ENCODE measurements at places on chromosomes 16 and 17. TPM values are rescaled to one million over a fixed set of nuclear protein-coding genes. Genes with fewer than 3 reads are reported as not detected.

- DNase-seq, result no peak
- H3K4me3 ChIP-seq, result no peak overlapping the region
- no peaks in the 10 kb centered on the region for H3K36me3 ChIP-seq
- H3K4me1 ChIP-seq, result no peaks in the 10 kb centered on the region
- no peak overlapping the region for H3K27ac ChIP-seq
These were observed 501.1 kb upstream of the KIF2B start for GRCh38 chr17:53321651-53322050.

DNA sequence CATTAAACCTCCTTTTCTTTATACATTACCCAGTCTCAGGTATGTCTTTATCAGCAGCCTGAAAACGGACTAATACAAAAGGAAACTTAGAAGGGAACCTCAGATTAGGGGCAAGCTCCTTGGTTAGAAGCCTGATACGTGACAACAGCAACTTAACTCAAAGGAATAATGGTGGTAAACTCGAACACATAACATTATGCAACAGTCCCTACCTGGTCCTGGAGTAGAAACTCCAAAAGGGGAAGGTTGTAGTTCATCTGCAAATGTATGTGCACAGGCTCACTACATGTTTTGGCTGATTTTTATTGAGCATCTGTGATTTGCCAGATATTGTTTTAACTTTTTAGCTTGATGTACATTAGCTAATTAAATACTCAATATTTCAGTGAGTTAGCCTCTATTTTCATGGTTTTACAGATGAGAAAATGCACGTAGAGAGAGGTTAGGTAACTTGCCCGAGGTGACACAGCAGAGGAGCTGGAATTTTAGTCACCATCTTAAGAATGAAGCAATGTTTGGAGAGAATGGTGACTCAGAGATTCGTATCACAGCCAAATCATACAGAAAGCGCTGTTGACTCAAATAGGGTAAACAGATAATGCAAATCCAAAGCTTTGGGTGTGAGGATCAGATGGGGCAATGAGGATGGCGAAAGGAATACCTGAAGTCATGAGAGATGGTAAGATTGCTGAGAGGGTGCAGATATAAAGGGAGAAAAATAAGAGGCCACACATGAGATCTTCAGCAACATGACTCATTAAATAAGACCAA lies 194.9 kb upstream of the RBFOX1 start:
- DNase-seq, result no peak
- no peak overlapping the region for H3K4me3 ChIP-seq
- no peak overlapping the region for H3K27ac ChIP-seq
- no peaks in the 10 kb centered on the region for H3K4me1 ChIP-seq
- H3K36me3 ChIP-seq, result no peaks in the 10 kb centered on the region
- H3K27me3 ChIP-seq, result no peaks in the 10 kb centered on the region

- H3K36me3 ChIP-seq, result no peaks in the 10 kb centered on the region
- no peak overlapping the region for H3K4me3 ChIP-seq
- peaks cover 38% of the 10 kb centered on the region for H3K27me3 ChIP-seq
- H3K27ac ChIP-seq, result no peak overlapping the region
- DNase-seq, result no peak
- H3K4me1 ChIP-seq, result no peaks in the 10 kb centered on the region
These were observed 120.9 kb upstream of the LHX1 start for GRCh38 chr17:36816214-36816906.

- peaks cover 50% of the 10 kb centered on the region for H3K4me1 ChIP-seq
- H3K4me3 ChIP-seq, result peak overlapping the region; percentile 95
- no peak for DNase-seq
- no peaks in the 10 kb centered on the region for H3K27me3 ChIP-seq
- H3K36me3 ChIP-seq, result peaks cover 49% of the 10 kb centered on the region
- H3K27ac ChIP-seq, result peak overlapping the region; percentile 82
These were observed 1.9 kb downstream of the GNA13 start for GRCh38 chr17:65054602-65055001.

GRCh38 chr16:11423315-11424117 lies 78.3 kb downstream of the RMI2 start:
- H3K27ac ChIP-seq, result peak overlapping the region; percentile 45
- no peak for DNase-seq
- no peaks in the 10 kb centered on the region for H3K27me3 ChIP-seq
- H3K36me3 ChIP-seq, result no peaks in the 10 kb centered on the region

- no peak overlapping the region for H3K4me3 ChIP-seq
- H3K27ac ChIP-seq, result no peak overlapping the region
- no peaks in the 10 kb centered on the region for H3K36me3 ChIP-seq
- no peak for DNase-seq
These were observed 54.3 kb downstream of the SOCS1 start for GRCh38 chr16:11201498-11202259.

SLC13A2 gene
- not detected for total RNA-seq

DNA sequence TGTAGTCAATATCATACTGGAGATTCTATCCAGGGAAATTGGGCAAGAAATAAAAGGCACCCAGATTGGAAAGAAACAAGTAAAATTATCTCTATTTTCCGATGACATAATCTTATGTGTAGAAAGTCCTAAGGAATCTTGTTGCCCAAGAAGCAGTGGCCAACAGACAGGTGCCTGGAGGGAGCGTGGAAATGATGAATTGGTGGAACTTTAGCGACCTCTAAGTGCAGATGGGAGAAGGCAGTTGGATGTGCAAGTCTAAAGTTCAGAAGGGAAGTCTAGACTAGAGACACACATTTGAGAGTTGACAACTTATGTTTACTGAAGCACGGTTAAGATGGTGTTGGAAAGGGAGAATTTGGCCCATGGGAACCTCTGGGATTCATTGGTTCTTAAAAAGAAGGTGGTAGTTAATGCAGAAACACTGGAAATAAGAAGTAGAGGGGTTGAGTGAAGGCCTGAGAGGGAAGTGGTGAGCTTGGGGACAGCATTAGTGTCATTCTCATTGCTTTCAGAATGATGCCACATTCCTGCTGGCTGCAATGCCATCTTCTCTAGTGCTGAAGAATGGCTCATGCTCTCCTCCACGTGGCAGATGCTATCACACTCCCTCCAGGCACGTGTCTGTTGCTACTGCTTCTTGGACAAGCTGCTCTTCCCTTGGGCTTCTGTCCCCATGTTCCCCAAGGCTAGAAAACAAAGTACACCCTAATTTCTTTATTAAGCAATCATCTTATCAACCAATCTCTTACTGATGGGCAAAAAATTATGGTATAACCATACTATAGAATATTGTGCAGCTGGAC lies 24.0 kb downstream of the TAT start:
- DNase-seq, result no peak
- H3K4me3 ChIP-seq, result no peak overlapping the region
- peaks cover 18% of the 10 kb centered on the region for H3K27me3 ChIP-seq
- no peaks in the 10 kb centered on the region for H3K36me3 ChIP-seq

DNA sequence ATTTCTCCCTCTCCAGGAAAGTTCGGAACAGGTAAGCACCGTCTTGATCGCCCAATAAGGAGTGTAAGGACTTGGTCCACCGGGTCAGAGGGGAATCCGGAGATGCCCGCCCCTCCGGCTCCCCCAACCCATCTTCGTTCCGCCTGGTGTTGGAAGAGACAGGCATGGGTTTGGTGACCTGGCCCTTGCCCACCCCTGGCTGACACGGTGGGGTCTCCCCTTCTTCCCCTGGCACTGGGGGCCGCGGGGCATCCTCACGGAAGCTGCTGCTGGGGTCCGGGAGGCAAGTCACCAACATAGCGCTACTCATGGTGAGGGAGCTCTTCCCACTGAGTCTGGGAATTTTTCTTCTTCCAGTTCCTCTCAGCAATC lies 3.2 kb downstream of the AXIN2 start:
- H3K36me3 ChIP-seq, result no peaks in the 10 kb centered on the region
- peaks cover 15% of the 10 kb centered on the region for H3K27me3 ChIP-seq
- H3K27ac ChIP-seq, result no peak overlapping the region

KRT27 gene
- total RNA-seq, result not detected

DNA sequence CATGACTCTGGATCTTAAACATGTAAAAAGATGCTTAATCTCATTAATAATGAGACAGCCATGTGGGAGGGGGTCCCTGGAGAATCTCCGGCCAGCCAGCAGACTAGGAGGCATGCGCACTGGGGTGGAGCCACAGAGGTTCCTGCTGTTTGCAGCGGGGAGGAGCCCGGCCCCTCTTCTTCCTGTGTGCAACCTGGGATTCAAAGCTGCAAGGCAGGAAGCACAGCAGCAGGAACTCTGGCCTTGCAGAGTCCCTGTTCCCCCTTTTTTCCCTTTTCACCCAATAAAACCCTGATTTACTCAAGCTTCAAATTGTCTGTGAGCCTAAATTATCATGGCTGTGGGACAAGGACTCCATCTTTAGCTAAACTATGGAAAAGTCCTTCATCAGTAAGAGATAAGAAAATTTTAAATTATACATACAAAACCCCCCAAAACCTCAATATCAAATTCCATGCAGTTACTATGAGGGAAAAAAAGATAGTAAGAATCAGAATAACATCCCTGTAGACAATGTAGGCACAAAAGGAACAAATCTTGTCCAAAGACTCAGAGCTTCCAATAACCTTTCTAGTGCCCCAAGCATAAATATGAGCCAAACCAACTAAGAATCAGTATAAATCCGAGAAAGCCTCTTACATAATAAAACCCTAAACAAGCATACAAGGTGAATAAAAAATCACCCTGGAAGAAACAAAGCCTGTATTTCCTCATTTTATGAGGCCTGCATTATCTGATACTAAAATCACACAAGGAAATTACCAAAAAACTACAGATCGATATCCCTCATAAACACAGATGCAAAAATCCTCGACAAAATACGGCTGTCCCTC lies 12.1 kb downstream of the CFDP1 start:
- DNase-seq, result peak; percentile 46
- no peaks in the 10 kb centered on the region for H3K36me3 ChIP-seq
- peaks cover 18% of the 10 kb centered on the region for H3K4me1 ChIP-seq
- no peak overlapping the region for H3K27ac ChIP-seq
- H3K4me3 ChIP-seq, result no peak overlapping the region

DNA sequence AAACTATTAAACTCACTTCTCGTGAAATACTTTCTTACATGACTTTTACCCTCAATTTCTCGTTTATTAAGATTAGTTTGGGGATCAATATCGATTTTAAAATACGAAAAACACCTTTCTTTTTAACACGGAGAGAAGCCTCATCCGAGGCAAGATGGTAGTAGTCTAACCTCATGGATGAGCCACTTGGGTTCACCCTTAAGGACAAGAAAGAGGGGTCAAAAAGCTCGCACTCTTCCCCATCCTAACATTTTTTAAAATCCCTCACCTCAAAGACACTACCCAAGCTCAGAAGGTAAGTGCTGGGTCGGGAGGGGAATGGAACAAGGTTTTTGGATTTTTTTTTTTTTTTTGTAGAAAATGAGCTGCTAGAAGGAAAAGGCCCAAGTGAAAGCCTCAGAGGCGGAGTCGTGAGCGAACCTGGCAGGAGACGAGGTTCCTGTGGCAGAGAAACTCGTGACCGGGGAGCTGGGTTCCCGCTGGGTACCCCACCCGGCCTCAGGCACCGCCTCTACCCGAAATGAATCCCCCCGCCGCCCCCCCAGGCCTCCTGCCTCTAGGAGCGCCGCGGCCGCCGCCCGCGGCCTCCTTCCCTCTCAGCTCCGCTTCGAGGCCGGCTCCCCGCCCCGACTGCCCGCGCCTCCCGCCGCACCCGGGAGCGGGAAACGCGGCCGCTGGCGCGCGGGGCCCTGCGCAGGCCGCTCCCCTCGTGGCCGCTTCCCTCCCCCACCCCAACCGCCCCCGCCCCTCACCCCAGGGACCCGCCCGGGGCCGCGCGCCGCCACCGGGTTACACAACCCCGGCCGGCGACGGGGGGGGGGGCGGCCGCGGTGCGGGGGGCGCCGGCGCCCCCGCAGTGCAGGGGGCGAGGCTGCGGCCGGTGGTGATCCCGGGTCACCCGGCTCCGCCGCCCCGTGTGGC lies 1.6 kb downstream of the NUFIP2 start:
- peak; percentile 75 for DNase-seq
- H3K36me3 ChIP-seq, result peaks cover 43% of the 10 kb centered on the region
- H3K4me1 ChIP-seq, result peaks cover 47% of the 10 kb centered on the region
- H3K4me3 ChIP-seq, result peak overlapping the region; percentile 98

DNA sequence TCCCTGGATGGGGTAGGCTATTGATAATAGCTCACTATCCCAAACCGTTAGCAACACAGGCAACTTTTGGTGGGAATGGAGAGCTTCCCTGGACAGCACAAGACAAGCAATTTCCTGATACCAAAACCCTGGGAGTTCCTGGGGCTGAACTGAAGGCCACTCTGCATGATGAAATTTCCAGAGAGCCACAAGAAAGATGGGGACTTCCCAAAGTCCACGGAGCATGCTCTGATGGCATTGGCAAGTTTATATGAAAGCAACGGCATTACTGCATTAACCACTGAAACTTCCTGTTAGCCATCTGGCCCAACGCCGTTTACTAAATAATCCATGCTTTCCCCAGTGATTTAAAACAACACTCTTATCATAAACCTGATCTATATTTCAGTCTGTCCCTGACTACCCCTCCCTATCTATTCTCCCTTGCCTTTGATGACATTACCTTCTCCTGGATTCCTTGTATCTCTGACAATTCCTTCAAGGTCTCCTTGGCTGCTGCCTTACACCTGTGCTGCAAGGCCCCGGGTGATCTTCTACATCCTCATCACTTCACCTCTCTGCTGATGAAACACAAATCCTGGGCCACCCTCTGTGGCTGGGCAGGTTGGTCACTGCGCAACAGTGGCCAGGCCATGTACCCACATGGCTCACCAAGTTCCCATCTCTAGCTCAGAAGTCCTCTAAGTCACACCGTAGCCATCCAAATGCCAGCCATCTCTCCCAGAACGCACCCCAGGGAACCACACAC lies 108.5 kb upstream of the RCVRN start:
- H3K27me3 ChIP-seq, result no peaks in the 10 kb centered on the region
- no peak overlapping the region for H3K27ac ChIP-seq
- no peaks in the 10 kb centered on the region for H3K36me3 ChIP-seq
- DNase-seq, result no peak

C16orf96 gene
- not detected for total RNA-seq

TRPV3 gene
- 0.98 TPM for total RNA-seq

- peaks cover 43% of the 10 kb centered on the region for H3K36me3 ChIP-seq
- DNase-seq, result no peak
- H3K4me3 ChIP-seq, result no peak overlapping the region
- no peak overlapping the region for H3K27ac ChIP-seq
These were observed 45.8 kb downstream of the WDR45B start for GRCh38 chr17:82602487-82602886.

- H3K27ac ChIP-seq, result peak overlapping the region; percentile 71
- H3K27me3 ChIP-seq, result no peaks in the 10 kb centered on the region
- DNase-seq, result no peak
- H3K4me1 ChIP-seq, result peaks cover 52% of the 10 kb centered on the region
- H3K4me3 ChIP-seq, result no peak overlapping the region
- peaks cover 59% of the 10 kb centered on the region for H3K36me3 ChIP-seq
These were observed 111.7 kb upstream of the CHMP6 start for GRCh38 chr17:80879723-80880647.

DNA sequence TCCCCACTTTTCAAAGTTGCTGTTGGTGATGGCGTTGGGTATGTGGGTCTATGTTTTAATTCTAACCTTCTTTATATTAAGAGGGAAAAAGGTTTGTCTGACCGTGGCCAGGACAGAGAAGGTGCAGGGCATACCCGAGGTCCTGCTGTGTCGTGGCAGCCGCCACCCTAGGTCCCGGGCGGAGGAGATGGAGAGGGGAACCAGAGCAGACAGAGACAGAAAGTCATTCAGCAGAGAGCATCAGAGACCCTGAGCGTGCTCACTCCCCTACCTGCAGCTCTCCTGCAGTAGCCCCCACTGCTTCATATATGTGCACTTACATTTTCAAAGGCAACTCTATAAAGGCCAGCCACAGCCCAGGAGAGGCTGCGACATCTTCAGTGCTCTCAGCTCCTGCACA lies 327.2 kb upstream of the TNRC6C start:
- no peak overlapping the region for H3K27ac ChIP-seq
- no peak overlapping the region for H3K4me3 ChIP-seq
- H3K27me3 ChIP-seq, result peaks cover 21% of the 10 kb centered on the region
- peaks cover 9% of the 10 kb centered on the region for H3K4me1 ChIP-seq
- no peak for DNase-seq
- peaks cover 4% of the 10 kb centered on the region for H3K36me3 ChIP-seq

All from activated CD8-positive, alpha-beta memory T cell treated with anti-CD3 and anti-CD28 coated beads, Interleukin-2, amount 10 ng/mL, durations not matched to agents 7 days and 5 days (primary cell).